Occipital lobe (tissue), 3 donors: ENCODE measurements at places on chromosomes 5 and 9.

DNA sequence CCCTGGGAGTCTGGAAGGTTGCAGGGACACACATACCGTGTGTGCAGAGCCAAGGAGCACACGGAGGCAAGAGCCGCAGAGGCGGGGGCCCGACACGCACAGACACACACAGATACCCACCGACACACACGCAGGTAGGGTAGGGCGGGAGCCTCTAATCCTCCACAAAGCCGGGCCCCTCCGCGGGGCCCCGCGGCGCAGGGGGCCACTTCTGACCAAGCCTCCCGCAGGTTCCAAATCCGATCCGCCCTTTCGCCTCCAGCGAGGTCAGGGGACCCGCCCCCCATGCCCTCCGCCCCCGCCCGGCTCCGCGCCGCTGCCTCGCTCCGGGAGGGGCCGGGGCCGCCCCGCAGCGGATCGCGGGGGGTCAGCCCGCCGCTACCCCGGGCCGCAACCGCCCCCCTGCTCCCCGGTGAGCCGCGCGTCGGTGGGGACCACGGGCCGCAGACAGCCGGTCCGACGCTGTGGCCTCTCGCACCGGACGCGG, 1.4 kb upstream of the LMX1B start:
- DNase-seq, result no peak

- DNase-seq, result no peak
These were observed 283.6 kb downstream of the ARHGAP26 start for GRCh38 chr5:143053780-143054179.

GRCh38 chr5:112643339-112643971, 94.2 kb upstream of the APC start:
- DNase-seq, result no peak

GRCh38 chr5:137034764-137035479, 464.2 kb downstream of the SPOCK1 start:
- no peak for DNase-seq

GRCh38 chr9:116692616-116693015, 5.5 kb downstream of the TRIM32 start:
- no peak for DNase-seq

DNA sequence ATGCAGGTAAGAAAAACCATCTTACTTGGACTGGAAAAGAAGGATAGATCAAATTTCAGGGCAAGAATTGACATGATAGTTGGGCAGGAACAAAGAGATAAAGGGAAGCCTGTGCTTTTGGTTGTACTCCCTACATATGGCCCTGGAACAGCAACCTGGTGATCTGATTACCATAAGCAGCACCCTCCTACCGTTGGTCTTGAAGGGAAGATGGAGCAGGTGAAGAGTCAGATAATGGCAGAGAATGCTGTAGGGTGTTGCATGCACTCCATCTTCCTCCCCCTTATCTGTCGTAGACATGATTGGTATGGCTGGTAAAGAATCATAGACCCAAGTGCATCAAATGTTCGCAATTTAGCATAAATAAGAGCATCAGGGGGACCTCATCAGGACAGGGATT, 4.7 kb downstream of the IRGM start:
- no peak for DNase-seq

DNA sequence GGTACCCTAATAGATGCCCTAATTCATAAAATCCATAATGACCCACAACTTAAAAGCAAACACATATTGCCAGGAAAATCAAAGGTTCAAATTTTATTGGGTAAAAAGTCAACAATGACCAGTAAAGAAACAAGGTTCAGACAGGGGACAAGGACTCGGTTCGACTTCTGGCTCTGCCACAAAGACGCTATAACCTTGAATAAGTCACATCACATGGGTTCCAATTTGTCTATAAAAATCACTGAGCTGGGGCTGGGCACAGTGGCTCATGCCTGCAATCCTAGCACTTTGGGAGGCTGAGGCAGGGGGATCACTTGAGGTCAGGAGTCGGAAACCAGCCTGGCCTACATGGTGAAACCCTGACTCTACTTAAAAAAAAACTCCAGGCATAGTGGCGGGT, 80.5 kb downstream of the SERINC5 start:
- DNase-seq, result no peak

- DNase-seq, result no peak
These were observed 114.8 kb downstream of the MSX2 start for GRCh38 chr5:174839196-174839595.

GRCh38 chr5:96093890-96094381, 132.3 kb upstream of the ELL2 start:
- DNase-seq, result no peak

DNA sequence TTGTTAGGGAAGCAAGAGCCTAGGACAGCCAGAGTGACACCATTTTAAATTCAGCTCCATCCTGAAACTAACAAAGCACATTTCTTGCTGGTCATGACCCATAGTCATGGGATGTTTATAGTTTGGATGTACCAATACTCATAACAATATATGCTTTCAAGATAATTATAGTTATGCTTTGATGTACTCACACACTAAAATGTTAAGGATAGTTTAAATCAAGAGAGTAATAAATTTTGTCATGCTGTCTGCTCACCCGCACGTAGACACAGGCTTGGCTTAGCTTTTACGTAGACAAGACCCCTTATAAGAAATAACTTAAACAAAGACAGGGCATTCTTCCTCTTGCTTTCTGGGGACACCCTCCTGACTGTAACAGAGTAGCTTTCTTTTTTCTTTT, 8.9 kb upstream of the STXBP1 start:
- no peak for DNase-seq

DNA sequence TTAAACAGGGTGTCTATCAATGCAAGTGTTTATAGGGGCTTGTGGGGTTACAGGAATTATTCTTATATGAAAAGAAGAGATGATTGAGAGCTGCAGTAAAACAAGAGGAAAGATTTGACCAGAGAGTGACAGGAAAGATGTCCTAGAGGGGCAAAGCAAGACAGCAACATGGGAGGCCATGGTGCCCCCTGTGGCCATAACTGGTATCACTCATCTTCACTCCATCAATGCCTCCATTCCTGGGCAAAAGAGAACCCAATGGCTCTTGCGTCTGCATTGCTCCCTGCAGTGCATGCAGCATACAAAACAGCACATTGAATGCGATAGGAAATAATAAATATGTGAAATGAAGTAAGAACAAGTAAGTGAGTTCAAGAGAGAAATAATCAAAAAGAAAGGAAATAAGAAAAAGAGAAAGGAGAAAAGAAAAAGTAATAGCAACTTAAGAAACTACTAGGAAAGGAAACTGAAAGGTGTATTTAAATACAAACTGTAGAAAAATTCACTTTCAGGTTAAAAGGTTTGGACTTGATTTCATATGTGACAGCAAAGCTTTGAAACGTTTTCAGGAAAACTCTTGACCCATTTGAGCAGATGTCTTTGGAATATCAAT, 206.6 kb downstream of the SEMA5A start:
- DNase-seq, result no peak

GRCh38 chr5:96690861-96691260, 28.7 kb downstream of the CAST start:
- no peak for DNase-seq

DNA sequence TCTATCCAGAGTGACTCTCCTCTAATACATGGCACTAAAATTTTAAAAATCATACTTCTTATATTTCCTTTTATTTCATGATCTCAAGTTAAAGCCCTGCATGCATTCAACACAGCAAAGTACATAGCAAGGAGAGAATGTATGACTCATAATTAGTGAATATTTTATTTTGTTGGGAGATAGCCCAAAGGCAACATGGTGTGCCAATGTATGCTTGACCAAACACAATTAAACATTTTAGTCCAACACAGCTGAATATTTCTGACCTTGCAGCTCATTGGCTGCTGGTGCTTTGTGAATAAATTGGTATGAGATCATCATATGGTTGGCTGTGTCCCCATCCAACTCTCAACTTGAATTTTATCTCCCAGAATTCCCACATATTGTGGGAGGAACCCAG, 103.5 kb downstream of the NPR3 start:
- no peak for DNase-seq

- no peak for DNase-seq
These were observed 45.1 kb downstream of the SLCO6A1 start for GRCh38 chr5:102453716-102454115.

GRCh38 chr5:18032744-18033143, 398.5 kb downstream of the TAF11L14 start:
- DNase-seq, result no peak

- no peak for DNase-seq
These were observed 36.9 kb downstream of the ADAMTS19 start for GRCh38 chr5:129496864-129497595.

DNA sequence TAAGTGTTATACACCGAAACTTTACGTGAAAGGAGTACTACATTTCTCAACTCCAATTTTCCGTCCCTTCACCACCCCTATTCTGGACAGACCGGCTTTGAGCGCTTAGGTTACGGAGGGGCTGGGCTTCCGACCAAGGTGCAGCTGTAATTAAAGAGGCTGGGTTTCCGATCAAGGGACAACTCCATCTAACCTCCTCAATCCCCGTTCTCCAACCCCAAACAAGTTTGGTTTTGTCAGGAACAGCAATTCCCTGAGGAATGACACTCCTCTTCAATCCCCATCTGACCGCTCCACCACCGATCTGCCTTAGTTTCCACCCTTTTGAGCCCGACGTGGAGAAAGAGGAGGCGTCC, 577 bp downstream of the TUT7 start:
- no peak for DNase-seq

GRCh38 chr9:84819491-84819991, 150.0 kb downstream of the NTRK2 start:
- DNase-seq, result no peak

DNA sequence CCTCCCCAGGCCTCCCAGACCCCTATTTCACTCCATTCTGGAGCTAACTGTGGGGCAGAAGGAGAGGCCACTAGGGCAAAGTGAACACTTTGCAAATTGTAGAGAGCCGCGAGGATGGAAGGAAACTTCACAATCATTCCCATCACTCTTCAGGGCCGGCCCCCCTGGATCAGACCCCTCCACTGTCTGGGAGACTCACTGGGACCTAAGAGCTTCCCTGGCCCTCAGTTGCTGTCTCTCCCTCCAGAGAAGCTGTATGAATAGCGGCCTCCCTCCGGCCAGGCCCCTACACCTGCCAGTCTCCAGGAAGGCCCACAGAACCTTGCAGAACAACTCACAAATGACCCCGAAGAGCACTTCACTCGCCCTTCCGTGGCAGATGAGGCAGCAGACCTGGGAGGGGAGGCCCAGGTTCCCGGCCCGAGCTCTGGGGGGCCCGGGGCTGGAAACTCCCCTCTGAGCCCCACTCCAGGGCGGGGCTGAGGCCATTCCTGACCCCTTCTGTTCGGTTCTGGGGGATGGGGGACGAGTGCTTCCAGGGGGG, 141.9 kb upstream of the IER5L start:
- no peak for DNase-seq

DNA sequence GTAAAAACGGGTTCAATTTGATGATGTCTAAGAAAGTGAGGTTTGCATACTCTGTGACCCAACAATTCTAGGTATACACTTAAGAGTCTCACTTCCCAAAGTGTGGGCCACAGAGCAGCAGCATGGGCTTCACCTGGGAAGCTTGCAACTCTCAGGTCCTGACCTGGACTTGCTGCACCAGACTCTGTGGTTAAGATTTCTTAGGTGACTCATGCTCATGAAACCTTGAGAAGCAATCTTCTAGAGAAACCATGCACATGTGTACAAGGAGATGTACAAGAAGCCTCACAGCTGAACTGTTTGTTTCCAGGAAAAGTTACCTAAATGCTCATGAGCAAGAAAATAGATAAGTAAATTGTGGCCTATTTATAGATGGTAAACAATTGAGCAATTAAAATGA, 30.0 kb downstream of the DNAJC21 start:
- no peak for DNase-seq

GRCh38 chr9:75432386-75432785, 344.1 kb downstream of the OSTF1 start:
- no peak for DNase-seq

- no peak for DNase-seq
These were observed 280.5 kb downstream of the ACTL7B start for GRCh38 chr9:108575276-108575675.

DNA sequence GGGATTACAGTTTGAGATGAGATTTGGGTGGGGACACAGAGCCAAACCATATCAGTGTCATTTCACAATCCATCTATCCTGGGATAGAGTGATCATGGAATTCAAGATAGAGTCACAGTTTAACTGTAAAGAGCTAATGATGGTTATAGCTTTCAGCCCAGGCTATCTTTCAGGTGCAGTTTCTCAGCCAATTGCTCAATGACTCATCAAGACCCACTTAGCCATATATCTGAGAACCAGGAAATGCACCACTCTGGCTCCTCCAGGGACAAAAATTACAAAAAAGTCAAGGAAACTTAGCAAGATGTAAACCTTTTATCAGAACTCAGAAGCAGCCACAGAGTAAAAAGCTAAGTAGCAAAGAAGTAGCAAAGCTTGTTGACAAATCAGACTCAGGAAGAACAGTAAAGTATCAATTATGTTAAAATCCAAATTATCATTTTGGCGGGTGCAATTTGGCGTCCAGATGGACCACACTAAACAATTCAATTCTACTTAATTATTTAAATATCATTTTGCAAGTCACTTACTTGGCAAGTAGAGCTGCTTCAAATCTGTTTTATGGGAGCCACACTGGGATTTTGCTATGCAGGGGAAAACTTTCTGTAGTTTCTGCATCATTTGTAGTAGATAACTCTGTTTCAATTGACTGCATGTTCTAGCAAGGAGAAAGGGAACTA, 169.4 kb downstream of the TLE1 start:
- DNase-seq, result no peak

- no peak for DNase-seq
These were observed 50.5 kb downstream of the MVB12B start for GRCh38 chr9:126377176-126377509.

- no peak for DNase-seq
These were observed 504.3 kb downstream of the AGTPBP1 start for GRCh38 chr9:85237478-85237877.

DNA sequence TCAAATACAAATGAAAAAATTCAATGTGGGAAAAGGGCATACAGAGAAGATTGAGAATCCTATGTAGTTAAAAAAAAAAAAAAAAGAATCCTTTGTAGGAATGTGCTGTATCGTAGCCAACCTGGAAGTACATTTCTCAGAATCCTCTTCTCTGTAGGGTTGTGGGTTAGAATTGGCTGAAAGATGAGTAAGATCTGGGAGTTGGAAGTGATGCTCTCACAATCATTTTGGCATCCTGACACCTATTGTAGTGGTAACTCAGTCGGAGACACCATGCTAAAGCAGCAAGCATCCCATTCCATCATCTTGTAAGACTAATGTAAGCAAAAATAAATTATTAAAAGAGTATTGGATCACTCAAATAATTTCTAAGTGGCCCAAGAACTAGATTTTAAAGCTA, 30.6 kb downstream of the MRPL22 start:
- DNase-seq, result no peak

- no peak for DNase-seq
These were observed 24.0 kb upstream of the F2RL1 start for GRCh38 chr5:76794871-76795270.

DNA sequence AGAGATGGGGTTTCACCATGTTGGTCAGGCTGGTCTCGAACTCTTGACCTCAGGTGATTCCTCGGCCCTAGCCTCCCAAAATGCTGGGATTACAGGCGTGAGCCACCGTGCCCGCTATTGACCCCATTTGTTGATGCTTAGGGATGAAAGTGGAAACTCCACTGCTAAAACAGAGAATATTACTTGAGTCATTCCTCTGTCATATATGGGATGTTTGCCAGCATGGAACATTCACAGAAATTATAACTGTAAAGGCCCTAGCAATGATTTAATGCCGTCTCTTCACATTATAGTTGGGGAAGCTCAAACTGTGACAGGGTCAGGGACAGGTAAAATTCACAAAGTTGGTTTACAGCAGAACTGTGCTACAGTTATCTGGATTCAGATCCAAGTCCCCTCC, 94.5 kb downstream of the TMC1 start:
- no peak for DNase-seq

- DNase-seq, result no peak
These were observed 668.4 kb upstream of the CDH9 start for GRCh38 chr5:27706832-27707231.
